ENCODE measurements at places on chromosomes 1 and 21. TPM values are rescaled to one million over a fixed set of nuclear protein-coding genes. Genes with fewer than 3 reads are reported as not detected.

- DNase-seq: no peak
Observed at GRCh38 chr1:224613486-224613885, 2.6 kb upstream of the CNIH3 start.

- no peak for DNase-seq
Observed at GRCh38 chr1:61426885-61427284, 298.1 kb downstream of the TM2D1 start.

- DNase-seq: no peak
Observed at GRCh38 chr1:95393434-95393833, 159.4 kb downstream of the RWDD3 start.

The SPATA1 gene
- not detected for total RNA-seq

GRCh38 chr1:206809504-206810084, 37.3 kb upstream of the IL10 start:
- peak; percentile 31 for DNase-seq
